Subcutaneous preadipocyte (primary cell): ENCODE measurements at places on chromosomes 2 and 18. TPM values are rescaled to one million over a fixed set of nuclear protein-coding genes. Genes with fewer than 3 reads are reported as not detected.

PRSS56 gene
- not detected in 2 replicates for total RNA-seq

PAX3 gene
- 0.98 and 4.8 TPM in 2 replicates for total RNA-seq

TCF7L1 gene
- 1.8 and 2.2 TPM in 2 replicates for total RNA-seq

ANKAR gene
- 7.4 and 9.9 TPM in 2 replicates for total RNA-seq

UGT1A5 gene
- not detected in 2 replicates for total RNA-seq

CYP26B1 gene
- total RNA-seq = 2.5 and 6.6 TPM in 2 replicates

COLEC12 gene
- 92.6 and 115 TPM in 2 replicates for total RNA-seq

KLF7 gene
- total RNA-seq = 16.2 and 19.7 TPM in 2 replicates

SLC5A7 gene
- not detected in 2 replicates for total RNA-seq

B3GNT7 gene
- not detected in 2 replicates for total RNA-seq

RAX gene
- total RNA-seq = not detected in 2 replicates

DYSF gene
- under 0.01 and 0.20 TPM in 2 replicates for total RNA-seq

SYT4 gene
- total RNA-seq = not detected in 2 replicates

UCN gene
- 0.59 and 0.73 TPM in 2 replicates for total RNA-seq

BBS5 gene
- 5.1 and 5.3 TPM in 2 replicates for total RNA-seq

ATP8B1 gene
- total RNA-seq = 30.1 and 43.2 TPM in 2 replicates

TUBA3E gene
- not detected in 2 replicates for total RNA-seq

ACTG2 gene
- total RNA-seq = 0.73 TPM in 1 of 2 replicates, not detected in the other

RND3 gene
- total RNA-seq = 147 and 168 TPM in 2 replicates

TIMM21 gene
- 23.1 and 28.7 TPM in 2 replicates for total RNA-seq

RESP18 gene
- not detected in 2 replicates for total RNA-seq

SMC6 gene
- total RNA-seq = 18.7 and 25.6 TPM in 2 replicates

SLC30A3 gene
- not detected in 2 replicates for total RNA-seq

RAB27B gene
- total RNA-seq = 8.5 and 28.7 TPM in 2 replicates
